ENCODE measurements at places on chromosomes 13 and 19.

DNA sequence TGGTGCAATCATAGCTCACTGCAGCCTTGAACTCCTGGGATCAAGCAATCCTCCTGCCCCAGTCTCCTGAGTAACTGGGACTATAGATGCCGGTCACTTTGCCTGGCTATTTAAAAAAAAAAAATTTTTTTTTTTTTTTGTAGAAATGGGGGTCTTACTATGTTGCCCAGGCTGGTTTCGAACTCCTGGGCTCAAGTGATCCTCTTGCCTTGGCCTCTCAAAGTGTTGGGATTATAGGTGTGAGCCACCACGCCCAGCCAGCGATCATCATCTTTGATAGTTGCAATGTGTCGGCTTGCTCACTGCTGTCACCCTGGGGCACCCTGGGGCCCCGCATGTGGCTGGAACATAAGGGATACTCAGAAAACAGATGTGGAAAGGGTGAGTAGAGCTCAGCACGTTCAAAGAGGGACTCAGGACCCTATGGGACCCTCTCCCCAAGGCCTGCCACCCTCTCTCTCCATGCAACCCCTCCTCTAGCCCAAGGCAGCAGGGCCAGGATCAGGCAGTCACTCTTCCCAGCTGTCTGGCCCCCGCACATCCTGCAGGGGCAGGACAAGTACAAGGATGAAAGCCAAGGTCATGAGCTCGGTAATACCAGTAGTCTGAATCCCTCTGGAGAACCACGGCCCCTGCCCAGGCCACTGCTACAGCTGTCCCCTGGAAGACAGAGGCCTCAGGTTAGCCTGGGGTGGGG, 6.5 kb upstream of the CCL25 start:
- DNase-seq = no peak

GRCh38 chr19:30684613-30685012, 312.4 kb downstream of the ZNF536 start:
- no peak for DNase-seq

DNA sequence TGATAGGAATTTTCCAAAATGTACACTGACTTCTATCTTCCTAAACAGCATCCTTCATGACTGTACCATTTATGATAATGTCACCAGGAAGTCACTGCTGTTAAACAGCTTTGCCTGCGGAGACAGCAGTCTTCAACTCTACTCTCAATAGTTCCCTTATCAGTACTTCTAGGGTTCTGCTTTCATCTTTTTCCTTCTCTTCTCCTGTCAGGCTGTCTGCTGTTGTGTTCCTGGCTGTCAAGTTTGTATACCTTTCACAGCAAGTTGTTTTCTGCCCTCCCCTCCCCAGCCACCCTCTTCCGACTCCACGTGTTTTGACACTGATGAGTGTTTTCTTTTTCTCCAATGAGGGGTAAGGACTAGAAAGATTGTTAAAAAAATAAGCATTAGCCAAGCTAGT, 2.2 kb downstream of the UPF3A start:
- no peak for DNase-seq

GRCh38 chr19:2253106-2254063, 2.8 kb downstream of the JSRP1 start:
- no peak for DNase-seq

DNA sequence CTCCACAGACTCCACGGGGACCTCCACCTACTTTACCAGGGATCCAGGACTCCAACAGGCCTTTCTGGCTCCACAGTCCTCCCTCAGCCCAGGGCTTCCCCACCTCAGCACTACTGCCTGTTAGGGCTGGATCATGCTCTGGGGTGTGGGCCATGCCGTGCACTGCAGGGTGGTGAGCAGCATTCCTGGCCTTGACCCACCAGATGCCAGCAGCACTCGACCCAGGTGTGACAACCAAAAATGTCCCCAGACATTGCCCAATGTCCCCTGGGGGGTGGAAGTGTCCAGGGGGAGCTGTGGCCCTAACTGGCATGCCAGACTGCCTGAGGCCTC, 42.0 kb downstream of the EPS15L1 start:
- DNase-seq = no peak

DNA sequence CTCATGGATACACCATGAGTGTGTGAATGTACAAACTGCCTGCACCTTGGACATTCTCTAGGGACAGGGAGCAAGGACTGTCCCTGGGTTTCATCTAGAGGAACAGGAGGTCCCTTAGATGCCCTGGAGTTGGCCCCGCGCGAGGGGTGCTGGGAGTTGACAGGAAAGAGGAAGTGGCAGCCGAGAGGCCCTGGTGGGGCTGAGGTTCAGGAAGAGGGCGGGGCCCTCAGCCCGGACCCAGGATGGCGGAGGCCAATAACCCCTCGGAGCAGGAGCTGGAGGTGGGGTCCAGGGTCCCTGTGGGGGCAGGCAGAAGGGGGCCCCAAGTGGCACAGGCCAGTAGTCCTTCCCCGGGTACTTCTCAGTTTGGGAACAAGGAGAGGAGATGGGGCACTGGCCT, 6.9 kb downstream of the PKN1 start:
- DNase-seq = peak; percentile 61

DNA sequence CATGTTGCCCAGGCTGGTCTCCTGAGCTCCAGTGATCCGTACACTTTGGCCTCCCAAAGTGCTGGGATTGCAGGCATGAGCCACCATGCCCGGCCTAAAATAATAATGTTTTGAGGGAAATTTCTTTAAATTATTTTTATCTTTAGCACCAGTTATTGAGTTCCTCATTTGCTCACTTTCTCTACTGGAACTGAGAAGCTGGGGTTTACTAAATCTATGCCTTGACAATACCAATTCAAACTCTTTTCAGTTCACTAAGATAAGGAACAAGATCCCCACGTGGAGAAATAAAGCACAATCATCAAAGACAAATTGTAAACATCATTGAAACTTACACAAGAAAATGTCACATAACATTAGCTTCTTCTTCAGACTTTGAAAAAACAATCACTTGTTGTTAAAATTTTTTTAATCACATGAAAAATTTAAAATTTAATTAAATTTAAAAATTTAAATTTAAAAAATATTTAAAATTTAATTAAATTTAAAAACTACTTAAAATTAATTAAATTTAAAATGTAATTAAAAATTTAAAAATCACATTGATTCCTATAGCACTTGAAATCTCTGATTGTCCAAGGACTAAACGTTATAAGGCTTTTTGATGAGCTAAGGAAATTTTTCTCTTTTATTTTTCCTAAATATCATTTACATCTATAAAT, 25.2 kb upstream of the XPO4 start:
- DNase-seq = no peak

DNA sequence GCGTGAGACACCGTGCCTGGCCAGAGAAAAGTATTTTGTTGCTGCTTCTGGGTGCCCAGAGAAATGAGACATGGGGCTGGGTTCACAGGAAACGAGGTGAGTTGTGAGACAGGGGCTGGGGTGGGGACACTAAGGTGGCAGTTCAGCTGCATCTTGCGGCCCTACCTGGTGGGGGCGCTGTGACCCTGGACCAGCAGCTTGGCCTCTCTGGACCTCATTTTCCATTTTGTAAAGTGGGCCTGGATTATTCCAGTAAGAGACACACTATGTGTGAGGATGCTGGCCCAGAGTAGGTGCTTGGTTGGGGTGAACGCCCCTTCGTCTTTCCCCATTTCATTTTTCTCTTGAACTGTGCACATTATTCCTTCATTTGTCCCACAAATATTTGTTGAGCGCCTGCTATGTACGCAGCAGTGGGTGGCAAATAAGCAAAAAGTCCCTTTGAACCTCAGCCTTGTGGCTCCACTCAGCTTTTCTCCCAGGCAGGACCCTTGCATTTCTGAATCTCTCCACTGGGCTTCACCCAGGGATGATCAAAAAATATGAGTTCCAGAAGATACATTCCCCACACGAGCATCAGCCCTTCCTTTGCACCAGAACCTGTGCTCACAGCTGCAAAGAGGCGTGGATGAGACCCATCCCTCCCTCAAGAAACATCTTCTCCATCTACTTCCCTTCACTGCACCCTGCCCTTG, 26.6 kb upstream of the OR10H1 start:
- DNase-seq = no peak

DNA sequence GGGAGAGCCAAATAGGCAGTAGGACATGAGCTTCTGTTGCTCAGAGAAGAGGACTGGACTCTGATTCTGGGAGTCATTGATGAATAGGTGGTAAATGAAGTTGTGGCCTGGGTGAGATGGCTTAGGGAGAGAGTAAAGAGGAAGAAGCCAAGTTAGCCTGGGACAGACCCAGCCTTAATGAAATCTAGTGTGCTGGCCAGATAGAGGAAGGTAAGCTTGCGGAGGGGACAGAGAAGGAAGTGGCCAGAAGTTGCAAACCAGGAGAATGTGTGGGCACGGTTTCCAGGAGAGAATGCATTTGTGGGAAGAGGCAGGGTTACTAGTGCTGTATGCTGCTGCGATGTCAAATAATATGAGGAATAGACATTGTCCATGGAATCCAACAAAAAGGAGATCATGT, 83.3 kb upstream of the OLFM4 start:
- no peak for DNase-seq

- DNase-seq = no peak
Observed at GRCh38 chr19:478976-479375, 17.3 kb upstream of the MADCAM1 start.

GRCh38 chr13:60043262-60043661, 120.5 kb downstream of the DIAPH3 start:
- no peak for DNase-seq

- DNase-seq = no peak
Observed at GRCh38 chr19:51784109-51784785, 10.7 kb upstream of the FPR3 start.

DNA sequence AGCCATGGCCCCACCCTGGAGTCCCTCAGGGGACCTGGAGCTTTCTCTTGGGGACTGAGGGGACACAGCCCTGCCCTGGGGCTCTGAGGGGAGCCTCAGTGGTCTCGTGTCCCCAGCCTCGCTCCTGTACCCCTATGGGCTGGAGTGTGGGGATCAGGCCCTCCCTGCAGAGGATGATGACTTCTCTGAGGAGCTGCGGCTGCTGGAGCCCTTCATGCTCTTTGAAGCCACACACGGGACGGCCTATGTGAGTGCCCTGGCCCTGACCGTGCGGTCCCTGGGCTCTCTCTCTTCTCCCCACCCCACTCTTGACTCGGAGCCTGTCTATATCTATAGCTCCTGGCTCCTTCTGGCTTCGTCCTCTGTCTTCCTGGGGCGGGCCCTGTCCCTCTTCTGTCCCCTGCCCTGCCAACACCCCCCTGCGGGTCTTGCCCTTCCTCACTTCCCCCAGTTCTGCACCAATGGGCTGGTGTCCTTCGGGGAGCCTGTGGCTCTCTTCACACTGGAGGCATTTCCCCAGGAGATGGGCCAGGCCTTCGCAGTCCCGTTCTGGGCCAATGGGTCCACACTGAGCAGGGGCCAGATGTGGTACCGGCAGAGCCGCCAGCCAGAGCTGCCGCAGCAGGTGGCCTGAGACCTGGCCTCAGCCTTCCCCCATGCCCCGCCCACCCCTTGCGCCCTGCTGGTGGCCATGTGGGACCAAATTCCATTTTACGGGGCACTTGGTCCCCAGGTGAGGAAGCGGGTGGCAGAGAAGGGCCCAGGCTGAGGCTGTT, 33.1 kb downstream of the HPN start:
- DNase-seq = no peak

DNA sequence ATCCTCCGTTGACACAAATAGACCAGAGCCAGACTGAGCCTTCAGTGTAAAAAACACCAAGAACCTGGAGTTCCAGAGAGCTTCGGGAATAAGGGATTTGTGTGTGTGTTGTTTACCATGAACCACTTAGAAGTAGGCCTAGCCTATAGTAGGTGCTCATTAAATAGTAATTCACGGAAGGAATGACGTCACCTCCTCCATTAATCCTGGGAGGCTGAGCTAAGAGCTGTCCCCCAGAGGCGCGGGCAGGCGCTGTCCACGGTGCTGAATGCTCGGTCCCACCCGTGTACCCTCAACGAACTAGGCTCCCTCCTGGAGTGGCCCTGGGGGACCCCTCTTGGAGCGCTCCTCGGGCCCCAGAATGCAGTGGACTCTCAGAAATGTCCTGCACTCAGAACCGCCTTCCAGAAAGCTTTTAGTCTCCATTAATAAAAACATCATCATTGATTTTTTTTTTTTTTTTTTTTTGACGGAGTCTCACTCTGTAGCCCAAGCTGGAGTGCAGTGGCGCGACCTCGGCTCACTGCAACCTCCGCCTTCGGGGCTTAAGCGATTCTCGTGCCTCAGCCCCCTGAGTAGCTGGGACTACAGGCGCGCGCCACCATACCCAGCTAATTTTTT, 6.5 kb downstream of the UNC13A start:
- no peak for DNase-seq

DNA sequence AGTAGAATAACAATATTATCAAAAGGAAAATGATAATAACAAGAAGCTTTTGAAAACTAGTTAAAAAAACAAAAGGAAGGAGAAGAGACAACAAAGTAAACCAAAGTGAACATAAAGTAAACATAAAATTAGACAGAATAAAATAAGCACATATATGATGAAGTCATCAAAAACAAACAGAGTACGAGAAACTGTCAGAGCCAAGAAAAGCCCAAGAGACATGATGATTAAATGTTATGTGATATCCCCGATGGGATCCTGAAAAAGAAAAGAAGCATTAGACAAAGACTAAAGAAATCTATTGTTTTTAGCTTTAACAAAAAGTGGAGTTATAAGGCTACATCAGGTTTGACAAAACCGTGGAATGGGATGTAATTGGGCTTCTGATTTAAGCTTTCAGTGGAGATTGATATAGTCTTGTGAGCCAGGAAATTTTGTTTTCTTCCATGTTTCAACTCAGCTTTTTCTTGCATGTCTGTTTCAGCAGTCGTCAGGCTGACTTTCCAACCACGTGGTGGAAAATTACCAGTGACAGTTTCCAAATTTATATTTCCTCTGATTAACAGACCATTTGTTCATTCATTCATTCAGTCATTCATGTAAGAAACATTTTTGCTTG, 64.9 kb downstream of the KL start:
- no peak for DNase-seq

DNA sequence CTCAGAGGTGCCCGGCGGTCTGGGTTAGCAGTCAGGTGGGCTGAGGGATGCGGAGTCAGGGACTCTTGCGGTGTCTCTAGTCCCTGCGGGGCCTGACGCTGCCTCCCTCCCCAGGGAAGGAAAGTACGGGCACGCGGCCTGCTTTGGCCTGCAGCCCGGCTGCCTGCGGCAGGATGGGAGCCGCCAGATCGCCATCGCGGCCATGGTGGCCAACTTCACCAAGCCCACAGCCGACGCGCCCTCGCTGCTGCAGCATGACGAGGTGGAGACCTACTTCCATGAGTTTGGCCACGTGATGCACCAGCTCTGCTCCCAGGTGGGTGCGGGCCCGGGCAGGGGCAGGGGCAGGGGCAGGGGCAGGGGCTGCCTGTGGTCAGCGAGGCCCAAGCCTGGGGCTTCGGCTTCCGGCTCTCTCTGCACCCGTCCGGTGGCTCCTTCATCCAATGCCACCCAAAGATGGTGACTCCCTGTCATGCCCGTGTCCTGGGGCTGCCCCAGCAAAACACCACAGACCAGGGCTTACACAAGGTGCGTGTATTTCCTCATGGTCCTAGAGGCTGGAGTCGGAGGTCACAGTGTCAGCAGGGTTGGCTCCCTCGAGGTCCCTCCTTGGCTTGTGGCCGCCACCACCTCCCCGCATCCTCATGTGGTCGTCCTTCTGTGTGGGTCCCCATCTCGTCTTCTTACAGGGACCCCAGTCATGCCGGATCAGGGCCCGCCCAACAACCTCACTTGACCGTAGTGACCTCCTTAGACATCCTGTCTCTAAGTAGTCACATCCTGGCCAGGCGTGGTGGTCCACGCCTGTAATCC, 11.3 kb upstream of the ZNF554 start:
- no peak for DNase-seq
